Caco-2 (cell line): ENCODE measurements at places on chromosomes 4 and X.

GRCh38 chrX:152904151-152905080 is 6.5 kb downstream of the ZNF185 start:
- no peak for DNase-seq

DNA sequence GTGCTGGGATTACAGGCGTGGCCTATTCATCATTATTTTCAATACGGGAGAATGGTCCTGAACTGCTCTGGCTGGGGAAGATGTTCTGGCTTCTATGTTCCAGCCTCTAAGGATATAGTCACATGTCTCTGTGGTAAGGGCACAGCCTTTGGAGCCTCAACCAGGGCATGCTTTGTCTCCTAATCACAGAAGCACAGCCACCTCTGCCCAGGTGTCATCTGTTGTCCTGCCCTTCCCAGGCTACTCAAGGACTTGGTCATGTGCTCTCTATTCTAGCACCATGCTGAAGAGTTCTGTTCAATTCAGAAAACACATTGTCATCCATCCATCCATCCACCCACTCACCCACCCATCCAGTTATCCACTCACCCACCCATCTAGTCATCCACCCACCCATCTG is 29.5 kb downstream of the ASMTL start:
- DNase-seq: no peak

DNA sequence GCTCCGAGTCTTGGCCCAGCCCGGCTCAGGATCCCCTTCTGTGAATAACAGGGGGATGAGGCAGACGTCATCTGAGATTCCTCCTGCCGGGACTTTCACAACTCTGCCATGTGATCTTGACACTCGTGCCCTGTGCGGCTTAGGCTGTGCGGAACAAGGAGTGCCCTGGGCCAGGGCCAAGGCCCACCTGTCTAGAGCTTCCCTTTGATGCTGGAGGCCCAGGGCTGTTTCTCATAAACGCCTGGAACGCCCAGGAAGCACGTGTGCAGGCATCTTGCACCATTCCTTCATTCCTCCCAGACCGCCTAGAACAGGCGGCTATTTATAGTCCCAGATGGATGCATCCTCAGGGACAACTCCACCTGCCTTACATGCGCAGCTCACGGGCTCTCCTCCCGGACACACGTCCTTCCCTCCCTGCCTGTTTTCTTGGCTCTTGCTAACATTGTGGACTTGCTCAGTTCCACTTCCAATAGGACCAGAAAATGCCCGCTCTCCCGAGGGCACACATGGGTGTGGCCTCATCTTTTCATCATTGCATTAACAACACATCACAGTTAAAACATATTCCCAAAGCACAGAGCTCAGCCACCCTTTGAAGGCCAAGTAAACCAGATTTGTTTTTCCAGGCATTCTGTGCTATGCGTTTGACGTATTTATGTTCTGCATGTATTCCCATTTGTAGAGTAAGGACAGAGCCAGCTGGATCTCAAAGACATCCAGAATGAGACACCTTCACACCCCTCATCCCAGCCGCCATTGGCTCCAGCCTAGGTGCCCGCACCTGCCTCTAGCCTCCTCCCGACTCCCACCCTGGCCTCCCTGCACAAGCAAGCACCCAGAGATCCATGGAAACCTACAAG is 57.2 kb downstream of the ABLIM2 start:
- peak; percentile 51 for DNase-seq

GRCh38 chr4:154368060-154368459 is 123.5 kb downstream of the DCHS2 start:
- no peak for DNase-seq

DNA sequence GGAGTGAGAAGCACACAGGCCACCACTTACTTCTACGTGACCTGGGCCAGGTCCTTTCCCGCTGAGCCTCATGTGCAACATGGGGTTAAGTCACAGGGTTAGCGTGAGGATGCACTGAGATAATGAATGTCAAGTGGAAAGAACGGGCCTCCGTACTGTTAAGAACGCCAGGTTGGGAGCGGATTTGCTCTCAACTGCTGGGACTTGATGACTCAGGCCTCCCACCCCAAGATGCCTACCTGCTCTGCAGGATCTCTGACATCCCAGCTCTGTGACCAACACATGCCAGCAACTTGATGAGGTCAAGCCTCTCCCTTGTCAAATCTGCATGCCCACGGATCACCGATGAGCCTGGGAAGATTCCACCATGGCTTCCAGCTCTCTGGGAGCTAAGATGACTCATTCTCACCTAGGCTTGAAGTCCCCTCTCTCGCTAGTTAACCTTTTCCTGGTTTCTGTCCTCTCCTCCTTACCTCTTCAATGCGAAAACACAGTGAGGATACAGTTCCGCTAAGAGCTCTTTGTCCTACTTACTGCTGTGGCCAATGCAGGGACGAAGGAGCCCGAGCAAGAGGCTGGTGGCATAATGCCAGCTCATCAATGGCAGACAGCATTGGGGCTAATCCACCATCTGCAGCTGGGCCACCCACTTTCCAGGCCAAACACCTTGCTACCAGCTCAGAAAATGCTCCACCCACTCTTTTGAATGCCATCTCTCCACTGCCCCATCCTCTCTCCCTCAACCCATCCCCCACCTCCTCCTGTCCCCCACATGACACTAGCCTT is 67.6 kb downstream of the PJA1 start:
- DNase-seq: no peak

- no peak for DNase-seq
Observed at GRCh38 chrX:153689654-153690465, 2.1 kb downstream of the SLC6A8 start.

DNA sequence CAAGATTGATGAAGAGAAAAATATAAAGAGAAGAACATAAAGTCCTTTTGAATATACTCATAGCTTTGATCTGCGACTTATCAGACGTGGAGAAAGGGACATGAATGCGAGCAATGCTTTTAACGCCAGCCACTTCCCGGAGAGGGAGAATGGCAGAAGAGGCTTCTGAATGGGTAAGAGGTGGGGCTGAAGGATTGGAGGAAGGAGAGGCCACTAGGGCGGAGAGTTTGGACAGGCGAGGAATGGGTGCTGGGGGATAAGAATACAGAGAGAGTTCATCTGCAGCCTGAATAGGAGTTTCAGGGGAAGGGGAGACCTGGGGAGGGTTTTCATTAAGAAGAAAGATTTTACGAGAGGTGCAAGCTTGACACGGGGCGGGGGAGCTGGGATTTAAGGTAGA is 2534.9 kb downstream of the PCDH7 start:
- DNase-seq: no peak

GRCh38 chr4:113675731-113676697 is 85.5 kb downstream of the CAMK2D start:
- DNase-seq: no peak

DNA sequence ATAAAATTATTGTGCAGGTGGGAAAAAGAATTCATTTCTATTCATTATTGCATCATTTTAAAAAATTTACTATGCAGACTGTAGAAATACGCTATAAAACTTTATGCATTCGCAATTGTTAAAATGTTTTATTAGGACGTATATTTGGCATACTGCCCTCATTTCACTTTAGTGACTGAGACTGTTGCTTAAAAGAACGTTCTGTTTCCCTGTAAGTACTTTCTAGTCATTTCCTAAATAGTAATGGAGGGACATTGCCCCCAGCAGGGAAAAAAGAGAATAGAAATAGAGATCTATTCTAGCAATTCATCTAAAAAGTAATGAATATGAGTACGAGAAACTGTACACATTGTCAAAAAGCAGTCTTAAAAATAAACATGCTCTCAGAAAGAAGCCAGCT is 1295.8 kb upstream of the TENM3 start:
- no peak for DNase-seq
